COR-L47 (cell line): ENCODE measurements at places on chromosomes 2 and 18.

DNA sequence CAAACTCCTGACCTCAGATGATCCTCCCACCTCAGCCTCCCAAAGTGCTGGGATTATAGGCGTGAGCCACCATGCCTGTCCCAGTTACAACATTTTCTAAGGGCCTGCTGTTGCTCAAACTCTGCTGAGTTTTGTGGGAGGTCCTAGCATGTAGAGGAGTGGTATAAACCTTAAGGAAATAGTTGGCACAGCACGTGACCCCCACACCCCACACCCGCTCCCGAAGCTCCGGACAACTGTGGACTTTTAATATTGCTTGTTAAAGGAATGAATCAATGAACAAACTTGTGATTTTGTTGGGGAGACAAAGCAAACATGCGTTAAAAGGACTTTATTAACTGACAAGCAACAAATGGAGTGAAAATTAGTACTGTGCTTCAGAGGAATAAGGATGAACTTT lies 137.8 kb upstream of the GATA6 start:
- no peak for DNase-seq

GRCh38 chr2:43025709-43026295 lies 200.6 kb downstream of the ZFP36L2 start:
- no peak for DNase-seq

DNA sequence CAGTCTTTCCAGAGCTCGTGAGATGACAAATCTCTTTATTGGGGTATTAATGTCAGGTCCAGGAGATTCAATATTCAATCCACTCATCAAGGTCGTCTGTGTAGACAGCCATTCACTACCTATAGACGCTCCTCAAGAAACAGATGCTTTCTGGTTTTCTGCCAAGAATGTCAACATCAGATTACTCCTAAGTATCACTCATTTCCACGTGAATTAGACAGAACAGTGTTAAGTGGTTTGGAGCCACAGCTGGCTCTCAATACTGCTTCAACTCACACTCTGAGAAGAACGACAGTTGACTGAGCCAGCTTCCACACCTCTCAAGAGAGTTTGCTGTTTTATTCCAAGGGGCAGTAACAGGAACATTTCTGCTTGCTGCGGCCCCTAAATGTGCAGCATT lies 113.5 kb upstream of the NEDD4L start:
- DNase-seq = peak; percentile 9

GRCh38 chr2:145220496-145220895 lies 700.6 kb upstream of the ZEB2 start:
- peak; percentile 37 for DNase-seq

DNA sequence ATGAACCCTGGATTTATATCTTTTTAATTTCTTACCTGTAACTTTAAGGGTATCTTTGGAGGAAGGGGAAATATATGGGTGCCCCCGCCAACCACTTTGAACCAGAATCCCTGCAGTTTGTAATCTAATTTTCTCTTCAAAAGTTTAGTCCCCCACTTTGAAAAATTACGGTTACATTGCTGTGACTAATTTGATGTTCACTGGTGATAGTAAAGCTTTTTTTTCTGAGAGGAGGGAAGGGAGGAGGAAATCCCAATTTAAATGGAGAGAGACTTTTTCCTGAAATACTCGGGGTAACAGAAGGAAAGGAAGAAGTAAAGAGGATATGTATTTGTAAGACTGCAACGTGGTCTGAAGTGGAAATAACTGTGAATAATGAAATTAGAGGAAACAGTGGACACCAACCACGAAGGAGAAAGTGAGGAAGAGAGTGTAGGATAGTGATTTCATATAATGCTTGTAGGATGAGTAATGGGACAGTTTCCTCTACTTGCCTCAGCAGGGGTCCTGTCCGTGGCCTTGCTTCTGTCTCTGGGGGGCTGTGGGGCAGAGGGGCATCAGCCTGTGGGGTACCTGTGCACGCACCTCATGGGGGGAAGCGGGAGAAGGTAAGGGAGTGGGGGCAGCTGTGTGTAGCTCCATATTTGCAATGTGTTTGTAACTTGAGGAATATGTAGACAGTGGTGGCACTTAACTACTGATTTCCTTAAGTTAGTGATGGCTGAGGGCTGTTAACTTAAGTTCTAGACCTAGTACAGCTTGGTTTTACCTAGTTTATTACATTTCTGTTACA lies 161.1 kb downstream of the LTBP1 start:
- no peak for DNase-seq
